ENCODE measurements at places on chromosomes 2 and 18. TPM values are rescaled to one million over a fixed set of nuclear protein-coding genes. Genes with fewer than 3 reads are reported as not detected.

The MYCN gene
- polyA plus RNA-seq, result not detected

The TXNDC2 gene
- 0.06 TPM for polyA plus RNA-seq

The ZNF521 gene
- polyA plus RNA-seq, result 25.9 TPM

The ZBTB7C gene
- not detected for polyA plus RNA-seq

The KIF1A gene
- not detected for polyA plus RNA-seq

The POTEJ gene
- polyA plus RNA-seq, result not detected

The SLC16A14 gene
- 2.7 TPM for polyA plus RNA-seq

The DTYMK gene
- 28.4 TPM for polyA plus RNA-seq

The EPC2 gene
- polyA plus RNA-seq, result 24.7 TPM

The IL36G gene
- polyA plus RNA-seq, result not detected

The CNTNAP5 gene
- not detected for polyA plus RNA-seq

The HRH4 gene
- 0.01 TPM for polyA plus RNA-seq
